ENCODE measurements at places on chromosomes 13 and 19. TPM values are rescaled to one million over a fixed set of nuclear protein-coding genes. Genes with fewer than 3 reads are reported as not detected.
A peak's percentile ranks its signal among the peaks of the same experiment; 100 is the strongest.

GRCh38 chr13:21461131-21461530, 2.0 kb upstream of the ZDHHC20 start:
- no peak for DNase-seq

DNA sequence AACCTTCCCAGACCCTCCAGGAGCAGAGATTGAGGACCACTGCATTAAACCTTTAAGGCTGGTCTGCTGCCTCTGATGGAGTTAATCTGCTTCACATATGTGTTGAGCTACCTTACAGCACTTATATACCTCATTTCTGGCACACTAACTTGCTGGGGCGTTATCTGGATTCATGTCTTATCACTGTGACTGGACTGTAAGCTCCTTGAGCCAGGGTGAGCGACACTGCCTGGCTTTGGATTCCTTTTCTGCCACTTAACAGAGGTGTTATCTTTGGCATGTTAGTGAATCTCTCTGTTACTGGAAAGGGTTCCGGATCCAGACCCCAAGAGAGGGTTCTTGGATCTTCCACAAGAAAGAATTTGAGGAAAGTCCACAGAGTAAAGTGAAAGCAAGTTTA, 69.8 kb upstream of the RGCC start:
- no peak for DNase-seq

DNA sequence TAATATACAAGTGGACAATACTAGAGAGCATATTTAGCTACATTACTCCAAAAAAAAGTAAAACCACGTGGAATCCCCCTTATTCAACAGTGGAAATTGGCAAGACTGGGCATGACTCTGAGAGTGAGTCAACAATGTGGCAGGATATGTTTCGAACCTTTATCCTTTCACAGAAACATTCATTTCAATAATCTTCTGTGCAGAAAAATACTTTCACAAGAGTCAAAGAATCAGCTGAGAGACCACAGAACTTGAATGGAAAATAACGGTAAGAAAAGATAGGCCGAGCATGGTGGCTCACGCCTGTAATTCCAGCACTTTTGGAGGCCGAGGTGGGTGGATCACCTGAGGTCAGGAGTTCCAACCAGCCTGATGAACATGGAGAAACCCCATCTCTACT, 25.1 kb upstream of the CD70 start:
- DNase-seq, result no peak

GRCh38 chr13:90706631-90707030, 640.9 kb upstream of the MIR17HG start:
- DNase-seq, result no peak

GRCh38 chr13:32267836-32268439, 47.2 kb downstream of the ZAR1L start:
- DNase-seq, result no peak

DNA sequence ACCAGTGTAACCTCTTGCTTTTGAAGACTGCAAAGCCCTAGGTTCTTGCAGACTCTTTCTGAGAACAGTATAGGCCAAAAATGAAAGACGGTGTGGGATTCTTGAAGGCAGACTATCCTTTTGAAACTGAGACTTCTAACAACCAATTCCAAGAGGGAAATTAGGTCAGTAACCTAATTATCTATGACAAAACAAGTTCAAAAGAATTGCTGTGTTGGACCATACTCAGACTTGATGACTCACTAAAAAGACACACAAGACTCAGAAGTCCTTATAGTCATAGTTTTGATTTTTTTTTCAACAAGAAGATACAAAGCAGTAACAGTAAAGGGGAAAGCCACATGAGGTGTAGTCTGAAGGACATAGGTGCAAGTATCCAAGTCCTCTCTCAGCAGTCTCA, 624.0 kb upstream of the GPC6 start:
- no peak for DNase-seq

DNA sequence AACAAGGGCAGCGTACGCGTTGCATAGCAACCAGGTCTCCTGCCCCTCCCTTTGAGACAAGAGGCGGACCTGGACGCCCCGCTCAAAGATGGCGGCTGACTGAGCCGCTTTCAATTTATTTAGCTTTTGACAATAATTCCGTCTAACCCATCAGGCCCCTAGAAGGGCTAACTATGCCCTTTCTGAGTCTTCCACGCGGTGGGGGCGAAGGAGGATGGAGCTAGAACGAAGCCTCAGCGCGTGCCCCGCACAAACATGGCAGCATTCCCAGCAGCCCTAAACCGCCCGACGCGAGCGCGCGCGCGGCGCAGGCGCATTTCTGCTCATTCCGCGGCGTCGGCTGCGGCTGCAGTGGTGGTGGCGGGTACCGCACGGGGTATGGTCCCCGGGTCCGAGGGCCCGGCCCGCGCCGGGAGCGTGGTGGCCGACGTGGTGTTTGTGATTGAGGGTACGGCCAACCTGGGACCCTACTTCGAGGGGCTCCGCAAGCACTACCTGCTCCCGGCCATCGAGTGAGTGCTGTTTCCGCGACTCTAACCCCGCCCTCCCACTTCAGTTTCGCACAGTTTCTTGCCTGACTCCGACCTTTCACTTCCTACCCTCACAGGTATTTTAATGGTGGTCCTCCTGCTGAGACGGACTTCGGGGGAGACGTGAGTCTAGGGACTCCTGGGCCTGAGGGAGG, at the start of gene MED25:
Gene MED25, plus strand, starts transcription at position 326 of the 685 bp plus-strand sequence. Its CDS starts 53 bp downstream, at position 379.
- peak; percentile 96 for DNase-seq

DNA sequence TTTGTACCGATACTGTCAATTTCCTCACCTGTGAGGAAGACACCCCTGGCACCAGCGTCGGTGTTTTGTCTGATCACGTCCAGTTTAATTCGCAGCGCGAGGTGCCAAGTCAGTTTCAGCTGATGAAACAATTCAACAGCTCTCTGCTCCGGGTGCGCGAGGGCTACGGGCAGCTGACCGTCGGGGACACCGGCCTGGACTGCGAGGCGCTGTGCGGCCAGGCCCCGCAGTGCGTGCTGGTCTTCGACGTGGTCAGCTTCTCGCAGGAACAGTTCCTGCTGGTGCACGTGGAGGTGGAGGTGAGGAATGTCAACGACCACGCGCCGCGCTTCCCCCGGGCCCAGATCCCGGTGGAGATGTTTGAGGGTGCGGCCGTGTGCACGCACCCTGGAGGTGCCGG, 171.5 kb downstream of the OLFM4 start:
- DNase-seq, result no peak

Gene LYPD5
- 0.40 TPM for polyA plus RNA-seq

All from right lung (tissue), 10 donors.